Activated CD8-positive, alpha-beta memory T cell treated with anti-CD3 and anti-CD28 coated beads for 4 hours (primary cell): ENCODE measurements at places on chromosomes 6 and 20.

DNA sequence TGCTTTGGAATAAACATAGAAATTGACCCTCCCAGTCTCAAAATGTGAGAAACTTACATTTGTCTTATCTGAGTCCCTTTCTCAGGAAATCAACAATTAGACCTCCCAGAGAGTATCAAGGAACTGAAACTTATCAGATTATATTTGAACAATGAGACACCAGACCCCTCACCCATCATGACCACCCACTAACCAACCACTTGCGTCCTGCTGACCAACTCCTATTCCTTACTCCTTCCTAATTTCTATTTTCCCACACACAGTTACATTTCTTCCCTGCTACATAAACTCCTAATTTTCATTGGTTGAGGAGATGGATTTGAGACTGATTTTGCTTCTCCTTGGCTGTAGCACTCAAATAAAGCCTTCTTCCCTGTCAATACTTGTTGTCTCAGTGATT lies 97.9 kb downstream of the TPBG start:
- no peak for DNase-seq

DNA sequence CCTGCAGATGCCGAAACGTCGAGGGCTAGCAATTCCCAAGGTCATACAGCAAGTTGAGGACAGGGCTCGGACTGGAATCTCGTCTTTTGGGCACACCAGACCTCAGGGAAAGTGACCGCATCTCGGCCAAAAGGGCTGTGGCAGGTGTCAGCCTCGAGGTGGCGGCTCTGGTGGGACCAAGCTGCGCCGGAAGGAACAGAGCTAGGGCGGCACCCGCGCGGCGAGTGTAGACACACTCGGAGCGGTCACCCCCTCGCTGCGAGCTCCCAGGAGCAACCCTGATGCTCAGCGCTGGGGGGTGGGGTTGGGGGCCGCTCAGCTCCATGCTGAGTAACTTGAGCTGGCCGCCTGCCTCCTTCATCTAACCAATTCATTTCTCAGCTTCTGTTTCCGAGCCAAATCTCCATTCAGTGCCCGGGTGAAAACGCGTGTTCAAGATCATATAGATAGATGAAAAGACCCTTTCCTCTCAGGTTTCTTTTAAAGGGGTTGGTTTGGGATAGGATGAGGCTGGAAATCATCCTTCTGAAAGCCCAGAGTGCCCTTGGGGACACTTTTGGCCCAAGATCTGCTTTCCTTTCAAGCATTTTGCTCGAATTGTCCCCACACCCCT lies 2.2 kb upstream of the TUBB2B start:
- no peak for DNase-seq

DNA sequence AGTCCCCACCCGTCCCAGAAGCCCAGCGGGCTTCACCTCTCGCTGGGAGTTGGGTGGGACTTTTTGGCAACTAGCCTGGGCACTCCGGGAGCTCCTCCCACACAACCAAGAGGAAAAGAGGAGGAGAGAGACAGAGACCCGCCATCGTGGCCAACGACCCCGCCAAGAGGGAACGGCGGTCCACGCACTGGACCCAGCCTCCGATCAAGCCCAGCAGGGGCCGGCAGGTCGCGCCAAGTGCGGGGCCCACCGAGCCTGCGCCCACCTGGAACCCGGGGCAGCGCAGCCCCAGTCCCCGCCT lies 3.0 kb upstream of the TMEM14C start:
- DNase-seq = no peak

GRCh38 chr6:107353773-107354382 lies 105.5 kb downstream of the PDSS2 start:
- DNase-seq = no peak

GRCh38 chr6:111823831-111824607 lies 49.2 kb downstream of the FYN start:
- DNase-seq = no peak

GRCh38 chr6:43812850-43813578 lies 43.0 kb downstream of the VEGFA start:
- DNase-seq = peak; percentile 3

- DNase-seq = no peak
These were observed 64.8 kb upstream of the NRSN1 start for GRCh38 chr6:24060982-24061754.

- no peak for DNase-seq
These were observed 260.2 kb downstream of the BCKDHB start for GRCh38 chr6:80366714-80367113.

- no peak for DNase-seq
These were observed 77.6 kb upstream of the FYN start for GRCh38 chr6:111950661-111951496.

DNA sequence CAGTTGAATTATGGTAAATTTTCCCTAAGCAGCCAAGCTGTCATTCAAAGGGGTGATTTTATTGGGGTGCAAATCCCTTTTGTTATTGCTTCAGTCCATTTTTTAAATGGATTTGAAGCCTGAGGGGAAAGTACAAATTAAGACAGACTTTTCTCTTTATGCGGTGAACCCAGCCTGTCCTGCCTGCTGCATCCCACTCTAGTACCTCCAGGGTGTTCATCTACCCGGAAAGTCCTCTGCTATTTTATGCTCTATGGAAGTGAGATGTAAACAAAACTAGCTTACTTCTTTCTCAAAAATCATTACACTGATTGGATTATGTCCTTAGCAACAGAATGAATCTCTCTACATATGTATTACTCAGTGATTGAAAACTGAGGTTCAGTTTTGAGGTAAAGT lies 1088.9 kb upstream of the CITED2 start:
- no peak for DNase-seq

DNA sequence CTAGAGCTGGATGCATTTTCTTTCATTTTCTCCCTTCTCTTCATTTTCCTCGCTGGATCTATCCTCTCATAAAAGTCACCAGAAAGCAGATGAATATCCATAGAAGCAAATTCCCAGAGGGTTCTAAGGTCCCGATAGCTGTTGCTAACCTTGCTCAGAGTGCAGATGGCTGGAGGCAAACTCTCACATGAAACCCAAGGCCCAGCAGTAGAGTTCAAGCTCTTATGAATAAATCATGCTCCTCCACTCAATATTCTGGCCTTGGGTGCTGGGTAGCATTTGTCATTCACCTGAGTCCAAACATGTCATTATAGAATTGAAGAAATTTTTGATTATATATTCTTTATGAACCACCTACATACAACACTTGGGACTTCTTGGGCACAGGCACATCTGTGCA lies 539.7 kb upstream of the MARCKS start:
- DNase-seq = no peak

- DNase-seq = no peak
These were observed 6.8 kb downstream of the CDKN1A start for GRCh38 chr6:36685166-36685924.

DNA sequence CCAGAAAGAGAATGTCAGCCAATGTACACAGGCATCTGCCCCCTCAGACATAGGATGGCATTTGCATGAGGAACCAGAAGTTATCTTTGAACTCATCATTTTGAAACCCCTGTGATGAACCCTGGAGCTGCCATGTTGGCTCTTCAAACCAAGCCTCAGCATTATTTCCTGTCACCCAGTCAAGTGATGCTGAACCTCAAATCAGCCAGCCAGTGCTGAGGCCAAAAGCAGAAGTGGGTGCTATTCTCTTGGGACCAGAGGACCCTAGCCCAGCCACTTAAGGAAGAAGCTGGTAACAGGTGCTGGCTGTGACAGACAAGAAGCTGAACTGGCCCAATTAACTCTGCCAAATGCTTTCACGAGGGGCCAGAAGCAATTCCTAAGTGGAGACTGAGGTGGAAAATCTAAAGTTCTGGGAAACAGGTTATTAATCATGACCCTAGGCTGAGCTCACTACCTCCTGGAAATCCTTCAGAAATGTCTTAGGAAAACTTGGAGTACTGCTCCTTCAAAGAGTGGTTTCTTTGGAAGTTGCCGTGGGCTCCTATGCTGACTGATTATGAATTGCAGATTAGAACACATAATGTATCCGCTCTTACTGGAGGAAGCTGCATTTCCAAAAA lies 4.0 kb downstream of the PKIG start:
- DNase-seq = no peak

GRCh38 chr20:62352402-62353288 lies 14.5 kb downstream of the LAMA5 start:
- no peak for DNase-seq

DNA sequence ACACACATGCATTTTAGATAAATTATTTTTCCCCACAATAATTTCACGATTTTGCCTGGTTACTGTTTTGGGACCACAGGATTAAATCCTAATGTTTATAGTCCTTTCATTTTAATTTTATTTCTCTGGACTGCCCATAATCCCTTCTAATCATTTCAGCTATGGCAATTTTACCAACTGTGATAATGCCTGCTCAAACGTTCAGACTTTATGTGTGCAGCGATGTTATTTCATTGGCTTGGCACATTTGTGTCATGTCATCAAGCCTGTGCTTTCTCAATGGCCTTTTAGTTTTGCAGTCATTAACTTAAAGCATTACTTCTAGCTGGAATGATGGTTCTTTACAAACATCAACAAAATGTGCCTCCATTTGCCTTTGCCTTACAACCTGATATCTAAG lies 140.6 kb upstream of the HSF2 start:
- no peak for DNase-seq

GRCh38 chr20:8749101-8749500 lies 319.8 kb upstream of the PLCB4 start:
- DNase-seq = no peak

GRCh38 chr20:37372441-37372840 lies 26.5 kb downstream of the SRC start:
- DNase-seq = no peak

- DNase-seq = no peak
These were observed 118.7 kb downstream of the JARID2 start for GRCh38 chr6:15364401-15365037.

GRCh38 chr6:39102071-39102820 lies 12.7 kb downstream of the SAYSD1 start:
- DNase-seq = no peak

DNA sequence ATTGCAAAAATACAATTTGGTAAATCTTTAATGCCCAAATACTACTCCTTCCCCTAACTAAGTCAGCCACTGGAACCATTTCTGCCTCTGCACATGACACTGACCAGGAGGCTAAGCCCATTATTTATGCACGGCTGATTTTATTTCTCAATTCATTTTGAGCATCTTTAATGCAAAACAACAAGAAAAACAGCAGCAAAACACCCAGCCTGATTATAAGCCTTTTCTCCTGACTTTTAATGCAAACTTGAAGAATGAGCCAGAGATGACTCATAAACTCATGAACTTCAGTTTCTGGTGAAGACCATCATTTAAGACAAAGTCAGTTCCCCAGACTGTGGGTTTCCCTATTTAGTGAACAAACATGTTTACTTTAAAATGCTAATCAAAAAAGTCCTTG lies 51.6 kb downstream of the CYP24A1 start:
- DNase-seq = no peak

DNA sequence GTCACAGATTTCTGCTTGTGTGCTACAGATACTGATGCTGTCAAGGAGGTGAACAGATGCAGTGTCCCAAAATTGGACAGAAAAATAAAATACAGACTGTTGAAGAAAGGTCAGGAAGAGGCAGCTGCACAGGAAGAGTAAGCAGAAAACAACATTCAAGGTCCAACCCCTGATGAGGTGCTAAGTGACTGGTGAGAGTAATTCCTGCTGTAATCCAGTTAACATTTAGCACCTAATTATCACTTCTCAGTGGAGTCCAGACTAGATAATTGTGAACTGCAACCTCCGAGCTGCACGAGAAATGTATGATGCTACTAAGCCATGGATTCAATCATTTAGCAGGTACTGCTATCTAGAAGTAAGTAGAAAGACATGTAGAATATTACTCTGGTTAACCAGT lies 36.3 kb upstream of the NRSN1 start:
- DNase-seq = no peak

DNA sequence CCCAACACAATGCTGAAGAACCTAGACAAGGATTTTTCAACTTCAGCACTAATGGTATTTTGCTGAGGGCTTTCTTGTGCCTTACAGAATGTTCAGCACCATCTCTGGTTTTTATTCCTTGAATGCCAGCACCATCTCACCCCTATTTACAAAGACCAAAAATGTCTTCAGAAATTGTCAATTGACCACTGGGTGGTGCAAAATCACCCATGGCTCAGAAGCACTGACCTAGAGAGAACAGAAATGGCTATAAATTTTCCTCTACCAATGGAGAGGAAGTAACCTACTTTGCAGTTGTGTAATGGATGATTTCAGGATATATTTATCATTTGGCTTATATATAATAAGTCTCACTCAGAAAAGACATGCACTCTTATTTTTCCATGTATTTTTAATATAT lies 431.0 kb upstream of the IRAK1BP1 start:
- no peak for DNase-seq

DNA sequence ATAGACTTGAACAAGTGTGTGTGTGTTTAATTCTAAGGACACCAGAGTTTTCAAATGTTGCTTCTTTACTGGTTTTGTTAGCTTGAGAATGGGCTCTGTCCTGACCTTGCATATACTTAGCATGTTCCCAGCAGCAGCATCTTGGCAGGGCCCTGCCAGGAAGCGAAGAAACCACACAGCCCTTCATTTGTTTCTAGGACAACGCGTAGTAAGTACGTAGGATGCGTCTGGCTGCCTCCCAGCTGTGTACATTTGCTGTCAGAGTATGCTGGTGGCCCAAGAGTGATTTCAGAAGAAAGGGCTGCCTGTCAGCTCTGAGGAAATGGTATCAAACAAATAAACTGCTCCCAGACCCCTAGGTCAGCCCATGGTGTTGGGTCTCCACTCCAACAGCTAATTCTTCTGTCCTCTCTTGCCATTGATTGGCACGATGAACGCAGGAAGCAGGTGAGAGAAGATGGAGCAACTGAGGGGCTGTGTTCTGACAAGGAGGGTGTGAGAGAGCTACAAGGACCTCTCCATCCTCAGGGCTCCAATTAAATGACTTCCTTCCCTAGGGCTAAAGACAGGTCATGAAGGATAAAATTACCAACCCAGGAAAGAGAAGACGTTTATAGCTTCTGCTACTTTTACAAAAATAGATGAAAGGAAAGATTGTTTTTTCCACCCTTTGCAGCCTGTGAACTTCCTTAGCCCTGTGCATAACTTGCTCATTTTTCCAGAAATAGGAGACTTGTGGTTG lies 55.9 kb upstream of the HDDC2 start:
- DNase-seq = no peak

- DNase-seq = no peak
These were observed 246.7 kb downstream of the TTLL2 start for GRCh38 chr6:167571550-167571949.

DNA sequence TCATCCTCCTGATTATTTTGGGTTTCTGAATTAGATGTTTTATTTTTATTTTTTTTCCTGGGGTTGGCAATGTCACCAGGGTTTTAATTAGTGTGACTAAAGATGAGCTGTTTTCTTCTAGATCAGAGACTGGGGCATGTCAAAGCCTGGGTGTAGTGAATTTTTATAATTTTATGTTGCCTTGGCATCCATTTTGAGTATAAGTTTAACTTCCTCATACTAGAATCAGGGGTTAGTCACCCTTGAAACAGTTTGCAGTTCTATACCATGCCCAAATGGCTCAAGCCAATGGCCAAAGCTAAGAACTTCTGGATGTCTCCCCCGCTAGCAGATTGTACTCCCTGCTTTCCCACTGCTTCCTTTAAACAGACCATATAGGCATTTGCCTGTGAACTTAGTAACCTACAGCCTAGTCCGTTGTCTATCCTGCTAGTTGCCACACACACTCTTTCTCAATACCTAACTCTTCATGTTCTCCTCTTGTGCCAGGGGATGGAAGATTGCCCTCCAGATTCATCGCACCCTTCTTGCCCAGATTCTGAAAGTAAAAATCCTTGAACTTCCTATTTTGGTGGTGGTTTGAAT lies 54.5 kb downstream of the KIAA0408 start:
- DNase-seq = no peak
